NT2/D1 (cell line): ENCODE measurements at places on chromosomes 13 and 19.

DNA sequence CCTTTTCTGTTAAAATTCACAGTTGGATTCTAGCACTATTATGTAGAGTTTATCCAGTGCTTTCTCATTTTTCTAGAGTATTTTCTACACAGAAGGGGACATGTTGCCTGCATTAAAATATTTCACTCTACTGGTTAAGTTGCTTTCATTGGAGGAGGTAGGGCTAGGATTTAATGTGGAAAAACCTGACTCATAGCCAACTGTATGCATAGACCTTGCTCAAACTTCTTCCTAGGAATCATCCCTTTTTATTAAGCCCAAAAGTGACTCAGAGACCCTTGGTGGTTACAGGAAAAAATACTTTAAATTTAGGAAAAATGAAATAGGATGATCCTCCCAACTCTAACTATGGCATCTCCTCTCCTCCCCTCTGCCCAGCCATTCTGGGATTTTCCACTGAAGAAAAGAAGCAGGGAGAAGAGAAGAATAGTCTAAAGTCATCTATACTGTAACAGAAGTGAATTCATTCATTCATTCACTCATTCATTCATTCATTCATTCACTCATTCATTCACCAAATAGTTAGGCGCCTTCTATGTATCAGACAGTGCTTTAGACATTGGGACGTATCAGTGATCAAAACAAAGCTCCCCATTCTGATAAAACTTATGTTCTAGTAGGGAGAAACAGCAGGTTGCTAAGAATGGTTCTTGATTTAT is 109.0 kb upstream of the HTR2A start:
- no peak for DNase-seq

- no peak for DNase-seq
These were observed 60.1 kb upstream of the F7 start for GRCh38 chr13:113045251-113046127.

GRCh38 chr19:45110851-45111266 is 17.9 kb downstream of the PPP1R37 start:
- DNase-seq = no peak

GRCh38 chr13:51797664-51798488 is 6.1 kb downstream of the DHRS12 start:
- peak; percentile 52 for DNase-seq

DNA sequence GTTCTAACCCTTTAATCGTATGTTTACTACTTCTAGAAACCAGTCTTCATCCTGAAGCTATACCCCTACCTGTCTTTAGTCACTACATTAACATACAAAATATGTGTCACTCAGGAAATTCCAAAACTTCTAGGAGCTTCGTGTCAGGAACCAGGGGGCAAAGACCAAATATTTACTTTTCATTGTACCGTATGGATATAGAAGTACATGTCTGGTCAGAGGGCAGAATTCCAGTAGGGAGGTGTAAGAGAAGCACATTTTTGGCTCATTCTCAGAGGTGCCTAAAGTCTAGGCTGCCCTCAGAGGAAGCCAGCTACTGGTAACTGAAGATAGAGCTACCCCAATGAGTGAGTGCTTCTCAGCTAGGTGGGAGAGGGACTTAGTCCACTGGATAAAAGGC is 320.7 kb downstream of the DIAPH3 start:
- no peak for DNase-seq

GRCh38 chr13:112767506-112768471 is 78.0 kb downstream of the ATP11A start:
- DNase-seq = no peak

GRCh38 chr13:98800078-98800477 is 47.6 kb upstream of the SLC15A1 start:
- no peak for DNase-seq

DNA sequence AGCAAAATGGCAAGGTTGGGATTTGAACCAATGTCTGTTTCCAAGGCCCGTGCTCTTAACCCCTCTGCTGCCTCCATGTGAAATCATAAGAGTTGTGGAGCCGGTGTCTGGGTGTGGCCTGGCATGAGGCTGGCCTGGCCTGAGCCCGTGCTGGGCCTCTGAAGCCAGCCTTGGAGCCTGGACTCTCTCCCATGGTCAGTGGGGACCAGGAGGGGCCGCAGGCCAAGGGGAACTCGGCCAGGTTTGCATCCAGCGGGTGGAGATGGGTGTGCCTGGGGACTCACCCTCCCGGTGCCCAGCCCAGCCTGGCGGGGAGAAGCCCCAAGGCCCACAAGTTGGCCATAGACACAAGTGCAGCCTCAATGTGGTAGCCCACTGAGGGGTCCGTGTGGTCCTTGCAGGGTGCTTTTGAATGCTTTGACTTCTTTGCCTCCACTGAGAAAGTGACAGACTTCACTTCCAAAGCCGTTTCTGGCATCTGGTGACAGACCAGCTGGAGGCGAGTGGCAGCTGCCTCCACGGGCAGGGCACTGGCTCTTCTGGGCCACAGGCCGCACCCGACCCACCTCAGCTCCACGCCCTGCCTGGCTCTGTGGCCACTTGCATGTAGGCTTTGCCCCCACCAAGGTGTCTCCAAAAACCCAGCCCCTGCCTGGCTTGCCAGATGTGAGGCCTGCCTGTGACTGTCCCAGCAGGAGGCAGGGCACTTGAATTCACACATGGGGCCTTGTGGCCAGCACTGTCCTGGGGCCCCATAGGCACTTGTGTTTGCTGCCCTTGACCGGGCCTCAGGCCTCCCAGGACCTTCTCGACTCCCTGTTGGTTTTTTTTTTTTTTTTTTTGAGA is 26.2 kb upstream of the NCCRP1 start:
- no peak for DNase-seq

DNA sequence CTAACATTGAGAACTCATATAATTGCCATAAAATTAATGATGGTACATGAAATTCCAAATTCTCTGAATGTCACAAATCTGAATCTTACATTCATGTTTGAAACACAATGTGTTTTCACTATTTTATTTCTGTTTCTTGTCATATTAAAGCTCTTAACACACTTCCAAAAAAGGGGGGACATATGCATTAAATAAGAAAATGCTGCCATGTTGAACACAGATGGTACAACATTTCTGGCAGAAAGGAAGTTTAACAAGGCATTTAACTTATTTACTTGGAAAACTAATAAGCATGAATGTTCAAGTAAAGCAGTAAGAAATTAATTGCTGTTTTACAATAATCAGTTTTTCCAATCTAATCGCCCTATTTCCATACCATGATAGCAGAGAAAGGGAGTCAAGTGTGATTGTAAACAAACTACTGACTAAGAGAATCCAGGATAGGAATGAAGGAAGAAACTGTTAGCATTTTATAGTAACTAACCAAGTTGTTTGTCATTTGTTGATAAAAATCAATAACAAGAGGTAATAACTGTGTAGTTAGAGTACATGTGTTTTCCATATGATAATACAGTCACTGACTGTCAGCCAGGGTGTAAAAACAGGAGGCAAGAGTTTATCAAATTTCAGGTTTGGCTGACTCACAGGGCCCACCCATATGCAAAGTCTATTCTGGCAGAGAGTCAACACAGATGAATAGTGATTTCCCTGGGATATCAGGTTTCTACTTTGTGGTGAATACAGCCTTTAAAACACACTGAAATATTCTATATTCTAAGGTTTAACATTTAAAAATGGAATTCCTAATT is 5.7 kb upstream of the FOXO1 start:
- no peak for DNase-seq

DNA sequence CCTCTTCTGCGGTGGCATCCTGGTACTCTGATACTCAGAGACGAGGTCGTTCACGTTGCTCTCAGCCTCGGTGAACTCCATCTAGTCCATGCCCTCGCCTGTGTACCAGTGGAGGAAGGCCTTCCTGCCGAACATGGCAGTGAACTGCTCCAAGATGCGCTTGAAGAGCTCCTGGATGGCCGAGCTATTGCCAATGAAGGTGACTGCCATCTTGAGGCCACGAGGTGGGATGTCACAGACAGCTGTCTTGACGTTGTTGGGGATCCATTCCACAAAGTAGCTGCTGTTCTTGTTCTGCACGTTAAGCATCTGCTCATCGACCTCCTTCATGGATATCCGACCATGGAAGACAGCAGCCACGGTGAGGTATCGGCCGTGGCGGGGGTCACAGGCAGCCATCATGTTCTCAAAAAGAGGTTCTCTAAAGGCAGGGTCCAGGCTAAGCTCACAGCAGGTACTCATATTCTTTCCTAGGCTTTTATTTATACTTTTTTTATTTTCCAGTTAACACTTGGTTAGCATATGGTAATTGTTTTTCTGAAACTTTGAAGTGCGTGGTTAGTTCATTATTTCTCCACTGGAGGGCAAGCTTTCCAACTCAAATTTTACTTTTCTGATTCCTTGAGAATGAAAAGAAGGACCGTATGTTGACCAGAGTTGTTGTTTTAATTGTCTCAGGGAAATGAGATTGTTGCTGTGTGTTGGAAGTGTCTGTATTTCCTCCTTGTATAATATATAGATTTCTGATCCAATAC is 72.4 kb upstream of the RGCC start:
- no peak for DNase-seq

- no peak for DNase-seq
These were observed 61.9 kb downstream of the KDM4B start for GRCh38 chr19:5030822-5031221.

DNA sequence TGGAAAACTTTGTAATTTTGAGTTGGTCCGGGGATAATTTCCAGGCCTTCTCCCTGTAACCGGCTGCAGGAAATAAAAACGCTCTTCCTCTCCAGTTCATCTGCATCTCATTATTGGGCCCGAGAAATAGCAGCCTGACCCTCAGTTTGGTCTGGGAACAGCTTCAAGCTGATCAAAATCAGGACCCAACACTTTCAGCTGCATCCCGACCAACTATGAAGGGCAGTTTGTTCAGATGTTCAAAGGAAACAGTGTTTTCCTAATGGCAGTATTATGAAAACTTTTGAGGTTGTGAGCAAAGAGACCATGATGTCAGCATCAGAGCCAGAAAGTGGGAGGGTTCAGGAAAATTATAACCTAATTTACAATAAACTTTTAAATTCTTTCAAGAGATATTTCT is 35.7 kb downstream of the STK24 start:
- no peak for DNase-seq

DNA sequence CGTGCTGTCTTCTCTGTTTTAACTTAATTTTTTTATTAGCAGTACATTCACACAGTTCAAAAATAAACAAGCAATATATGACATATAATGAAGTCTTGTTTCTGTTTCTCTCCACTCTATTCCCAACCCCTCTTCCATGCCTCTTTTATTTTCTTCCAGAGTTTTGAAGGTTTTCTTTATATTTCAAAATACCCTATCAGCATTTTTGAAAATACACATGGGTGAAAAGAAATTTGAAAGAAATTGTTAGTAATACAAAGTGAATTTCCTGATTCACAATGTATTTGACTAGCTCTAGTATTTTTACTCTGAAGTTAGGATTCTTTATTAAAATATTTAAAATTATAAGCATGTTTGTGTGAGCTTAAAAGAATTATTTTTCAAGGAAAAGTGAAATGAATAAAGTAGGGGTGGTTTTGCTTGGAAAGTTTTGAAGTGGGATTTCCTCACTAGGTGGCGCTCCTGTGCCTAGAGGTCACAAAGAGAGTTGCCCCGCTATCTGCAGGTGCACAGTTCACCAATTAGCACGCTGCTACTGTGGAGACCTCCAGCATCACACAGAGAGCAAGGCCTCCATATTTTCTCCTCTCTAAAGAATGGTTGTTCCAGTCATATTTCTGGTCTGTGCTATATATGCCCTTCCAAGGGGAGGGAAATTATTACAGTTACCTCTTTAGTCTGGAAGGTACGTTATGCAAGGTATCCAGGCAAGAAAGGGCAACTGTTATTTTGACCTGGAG is 37.6 kb downstream of the SOX21 start:
- DNase-seq = peak; percentile 76

DNA sequence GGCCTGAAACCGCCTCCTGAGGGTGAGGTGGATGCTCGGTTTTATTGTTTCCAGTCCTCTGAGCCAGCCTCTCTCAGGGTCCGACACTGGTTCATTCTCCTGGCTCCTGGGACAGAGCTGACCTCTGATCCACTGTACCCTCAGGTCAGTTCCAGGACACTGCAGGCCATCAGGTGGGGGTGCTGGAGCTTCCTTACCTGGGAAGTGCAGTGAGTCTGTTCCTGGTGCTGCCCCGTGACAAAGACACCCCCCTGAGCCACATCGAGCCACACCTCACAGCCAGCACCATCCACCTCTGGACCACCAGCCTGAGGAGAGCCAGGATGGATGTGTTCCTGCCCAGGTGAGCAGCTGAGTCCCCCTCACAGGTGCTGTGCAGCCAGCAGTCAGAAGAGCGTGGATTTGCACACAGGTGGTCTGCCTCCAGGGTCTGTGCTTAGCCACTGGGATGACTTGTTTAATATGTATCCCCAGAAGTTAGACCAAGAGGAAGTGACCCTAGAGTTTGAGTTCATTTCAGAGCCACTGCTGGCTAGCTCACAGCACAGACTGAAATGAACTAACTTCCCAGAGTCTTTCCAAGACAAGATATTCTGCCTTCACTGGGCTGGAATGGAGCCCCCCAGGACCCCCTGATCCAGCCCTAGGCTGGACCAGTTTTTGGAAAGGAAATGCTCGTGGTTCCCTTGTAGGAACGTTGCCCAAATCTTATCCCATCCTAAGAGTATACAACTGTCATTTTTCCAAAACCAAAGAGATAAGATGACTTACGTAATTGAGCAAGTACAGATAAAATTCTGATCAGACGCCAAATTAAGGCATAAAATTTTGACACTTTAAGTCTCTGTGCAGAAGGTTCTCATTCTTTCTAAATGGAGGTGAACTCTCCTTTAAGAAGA is 8.8 kb downstream of the SERPINE3 start:
- DNase-seq = no peak

GRCh38 chr13:50731400-50731799 is 112.1 kb downstream of the DLEU7 start:
- no peak for DNase-seq

GRCh38 chr13:73268306-73268705 is 209.5 kb downstream of the KLF5 start:
- no peak for DNase-seq
